ENCODE measurements at places on chromosomes 4 and X.

- no peak for DNase-seq
These were observed 11.8 kb downstream of the HTN1 start for GRCh38 chr4:70062000-70062399.

DNA sequence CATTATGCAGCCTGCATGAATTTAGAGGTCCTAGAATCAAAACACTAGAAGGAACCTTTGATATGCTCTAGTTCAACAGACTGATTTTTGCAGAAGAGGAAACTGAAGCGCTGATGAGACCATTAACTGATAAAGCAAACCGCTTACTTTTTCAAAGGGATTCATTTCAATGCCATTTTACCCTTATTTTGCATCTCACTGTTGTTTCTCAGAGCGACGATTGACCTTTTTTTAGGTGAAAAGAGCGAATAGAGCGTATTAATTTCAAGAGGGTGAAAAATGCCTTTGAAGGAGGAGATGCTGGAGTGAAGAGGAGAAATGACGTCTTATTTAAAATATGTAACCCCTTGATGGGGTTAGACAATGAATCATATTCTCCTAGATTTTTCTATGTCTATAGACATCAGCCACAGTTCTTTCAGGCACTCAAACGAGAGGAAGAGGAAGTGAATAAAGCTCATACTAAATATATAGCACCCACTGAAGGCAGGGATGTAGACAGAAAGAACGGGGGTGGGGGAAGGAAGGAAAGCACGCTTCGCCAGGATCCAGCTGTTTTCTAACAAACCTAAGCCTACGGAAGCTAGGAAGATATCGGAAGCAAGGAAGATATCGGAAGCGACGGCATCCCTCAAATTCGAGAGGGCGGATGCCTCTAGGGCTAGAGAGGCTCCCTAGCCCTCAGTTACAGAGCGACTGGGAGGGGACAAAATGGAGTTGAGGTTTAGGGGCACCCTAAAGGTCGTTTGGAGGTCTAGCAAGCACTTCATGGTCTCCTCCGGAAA is 848 bp downstream of the ACSL4 start:
- DNase-seq = peak; percentile 48

GRCh38 chr4:127756906-127757305 is 25.2 kb upstream of the HSPA4L start:
- no peak for DNase-seq

GRCh38 chr4:147749811-147750321 is 18.0 kb downstream of the ARHGAP10 start:
- DNase-seq = no peak

GRCh38 chrX:15146515-15146914 is 123.4 kb downstream of the ASB9 start:
- no peak for DNase-seq

DNA sequence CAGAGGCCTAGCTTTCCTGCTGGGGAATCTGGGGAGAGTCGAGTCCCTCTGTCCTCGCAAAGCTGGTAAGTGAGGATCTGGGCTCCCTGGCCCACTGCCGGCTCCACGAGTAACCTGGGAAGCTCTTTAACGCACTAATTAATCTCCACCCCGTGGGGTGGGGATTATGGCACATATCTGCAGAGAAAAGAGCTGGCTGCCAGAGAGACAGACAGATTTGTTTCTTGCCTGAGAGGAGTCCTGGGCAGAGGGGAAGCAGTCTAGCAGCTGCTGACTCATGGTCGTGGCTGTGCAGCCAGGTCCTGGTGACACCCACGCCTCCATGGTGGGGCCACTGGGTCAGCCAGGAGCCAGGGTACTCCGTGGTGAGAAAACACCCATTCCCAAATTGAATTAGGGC is 14.0 kb downstream of the SORCS2 start:
- DNase-seq = no peak

GRCh38 chr4:100428051-100428450 is 89.8 kb downstream of the EMCN start:
- peak; percentile 53 for DNase-seq

GRCh38 chr4:2574863-2575262 is 38.4 kb downstream of the FAM193A start:
- DNase-seq = peak; percentile 64

- no peak for DNase-seq
These were observed 1542.1 kb downstream of the STIM2 start for GRCh38 chr4:28402751-28403150.

GRCh38 chr4:76388160-76388908 is 32.6 kb downstream of the CCDC158 start:
- DNase-seq = no peak

DNA sequence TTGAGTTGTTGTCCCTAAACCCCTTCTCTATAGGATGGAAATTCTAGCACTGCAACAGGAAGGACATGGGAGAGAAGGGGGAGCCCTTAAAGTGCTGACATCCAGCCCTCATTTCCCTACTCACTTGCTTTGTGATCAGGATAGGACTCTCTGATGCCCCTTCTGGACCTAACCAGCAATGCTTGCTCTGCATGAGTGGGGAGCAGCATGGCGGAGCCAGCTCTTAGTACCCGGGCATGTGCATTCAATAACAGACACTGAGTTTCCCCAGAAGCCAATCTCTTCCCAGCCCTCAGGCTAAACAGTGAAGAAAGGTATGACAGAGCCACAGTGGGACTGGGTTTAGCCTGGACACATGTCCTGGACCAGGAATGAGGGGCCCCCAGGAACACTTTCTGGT is 14.0 kb downstream of the SOD3 start:
- no peak for DNase-seq

DNA sequence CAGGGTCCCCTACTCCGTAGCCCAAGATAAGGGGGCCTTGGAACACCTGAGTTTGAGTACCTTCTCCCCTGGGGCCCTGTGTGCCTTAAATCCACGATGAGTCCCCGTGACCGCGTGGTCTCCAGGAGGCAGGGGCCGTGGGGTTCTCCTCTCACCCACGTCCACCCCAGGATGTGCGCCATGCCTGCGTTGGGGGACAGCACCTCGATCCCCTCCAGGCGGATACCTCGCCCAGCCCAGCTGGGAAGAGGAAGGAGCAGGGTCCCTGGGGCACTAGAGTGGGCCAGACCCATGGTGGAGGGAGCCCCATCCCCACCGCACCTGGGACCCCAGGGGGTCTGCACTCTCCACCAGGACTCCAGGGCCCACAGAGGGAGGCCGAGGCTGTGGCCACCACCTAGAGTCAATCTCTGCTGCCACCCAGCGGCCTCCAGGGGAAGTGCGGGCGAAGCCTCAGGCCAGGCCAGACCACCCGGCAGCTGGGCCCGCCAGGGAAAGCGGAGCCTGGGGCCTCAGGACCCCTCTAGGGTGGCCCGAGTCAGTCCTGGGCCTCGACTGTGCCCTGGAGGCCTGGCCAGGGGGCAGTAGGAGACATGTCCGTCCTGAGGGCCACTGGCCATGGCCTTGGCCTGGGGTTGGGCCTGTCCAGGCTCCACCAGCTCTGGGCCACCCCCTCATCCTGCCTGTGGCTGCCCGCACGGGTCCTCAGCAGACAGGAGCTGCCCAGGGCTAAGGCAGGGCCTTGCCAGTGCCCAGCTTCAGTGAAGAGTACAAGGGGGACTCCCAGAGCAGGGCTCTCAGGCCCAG is 55.0 kb downstream of the FAM53A start:
- peak; percentile 24 for DNase-seq

GRCh38 chr4:145540235-145540634 is 58.6 kb downstream of the SMAD1 start:
- DNase-seq = no peak

- no peak for DNase-seq
These were observed 101.4 kb downstream of the AFAP1 start for GRCh38 chr4:7838136-7838782.

DNA sequence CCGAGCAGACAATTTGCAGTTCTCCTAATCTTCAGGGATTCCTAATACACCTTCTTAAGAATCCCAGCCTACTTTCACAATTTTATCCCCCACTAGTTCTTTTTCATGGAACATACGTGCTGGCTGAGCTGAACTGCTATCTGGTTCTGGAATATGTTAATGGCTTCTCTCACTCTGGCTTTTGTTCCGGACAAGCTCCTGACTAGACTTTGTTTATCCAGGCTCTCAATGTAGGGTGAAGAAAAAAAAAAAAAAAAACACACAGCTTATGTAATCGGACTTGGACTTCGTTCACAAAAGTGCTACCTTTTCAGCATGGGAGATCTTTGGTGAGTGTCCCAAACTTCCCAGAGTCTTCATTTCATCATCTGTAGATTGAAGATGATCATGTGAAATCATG is 555.4 kb upstream of the CPEB2 start:
- no peak for DNase-seq

- DNase-seq = no peak
These were observed 109.0 kb upstream of the ATOH1 start for GRCh38 chr4:93719552-93719951.

DNA sequence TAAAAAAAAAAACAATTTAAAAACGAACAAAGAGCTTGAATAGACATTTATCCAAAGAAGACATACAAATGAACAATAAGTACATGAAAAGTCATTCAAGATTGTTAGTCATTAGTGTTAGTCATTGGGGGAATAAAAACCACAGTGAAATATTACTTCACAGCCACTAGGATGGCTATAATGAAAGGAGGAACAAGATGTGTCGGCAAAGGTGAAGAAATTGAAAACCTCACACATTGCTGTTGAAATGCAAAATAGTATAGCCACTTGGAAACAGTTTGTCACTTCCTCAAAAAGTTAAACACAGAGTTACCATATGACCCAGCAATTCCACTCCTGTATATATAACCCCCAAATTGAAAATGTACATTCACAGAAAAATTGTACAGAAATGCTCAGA is 45.2 kb upstream of the SLC39A8 start:
- peak; percentile 90 for DNase-seq

DNA sequence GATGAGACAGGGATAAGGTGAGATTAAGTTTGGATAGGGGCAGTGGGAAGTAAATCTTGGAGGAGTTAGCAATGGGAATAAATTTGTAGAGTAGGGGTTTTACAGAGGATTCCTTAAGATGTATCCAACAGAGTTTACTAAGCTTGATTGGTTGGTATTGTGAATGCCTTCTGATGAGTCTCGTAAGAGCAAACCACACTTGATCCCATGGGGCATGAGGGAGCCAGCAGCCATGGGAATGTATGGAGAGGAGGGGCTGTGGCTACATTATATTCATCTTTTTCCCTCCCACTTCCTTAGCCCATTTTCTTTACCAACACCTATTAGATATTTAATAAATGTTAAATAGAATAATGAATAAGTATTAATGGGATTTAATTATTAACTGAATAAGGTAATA is 126.6 kb upstream of the NDST3 start:
- DNase-seq = no peak

GRCh38 chrX:150504397-150505182 is 63.8 kb upstream of the MTM1 start:
- no peak for DNase-seq

DNA sequence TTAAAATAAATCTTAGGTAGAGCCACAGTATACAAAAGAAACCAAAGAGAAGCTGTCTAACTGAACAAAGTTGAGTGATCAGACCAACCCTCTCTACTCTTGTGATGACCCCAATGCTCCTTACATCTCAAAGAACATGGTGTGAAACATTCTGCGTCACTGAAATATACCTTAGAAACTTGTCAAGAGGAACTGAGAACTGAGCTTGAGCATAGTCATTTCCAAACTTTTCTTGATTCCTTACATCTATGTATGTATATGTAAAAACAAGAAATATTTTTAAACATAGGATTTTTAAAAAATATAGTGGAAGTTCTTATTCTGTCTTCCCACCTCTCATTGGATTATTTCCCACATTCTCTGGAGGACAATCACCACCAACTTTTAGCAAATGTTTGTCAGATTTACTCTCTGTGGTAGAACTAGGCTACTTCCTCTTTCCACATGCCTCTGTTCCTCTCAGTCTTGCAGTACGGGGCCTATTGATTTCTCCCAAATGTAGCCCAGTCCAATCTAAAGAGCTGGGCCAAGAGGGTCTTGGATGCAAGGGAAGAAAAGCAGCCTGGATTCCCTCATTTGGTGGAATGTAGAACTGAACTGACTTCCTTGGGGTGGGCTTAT is 98.2 kb upstream of the HHIP start:
- DNase-seq = peak; percentile 62

DNA sequence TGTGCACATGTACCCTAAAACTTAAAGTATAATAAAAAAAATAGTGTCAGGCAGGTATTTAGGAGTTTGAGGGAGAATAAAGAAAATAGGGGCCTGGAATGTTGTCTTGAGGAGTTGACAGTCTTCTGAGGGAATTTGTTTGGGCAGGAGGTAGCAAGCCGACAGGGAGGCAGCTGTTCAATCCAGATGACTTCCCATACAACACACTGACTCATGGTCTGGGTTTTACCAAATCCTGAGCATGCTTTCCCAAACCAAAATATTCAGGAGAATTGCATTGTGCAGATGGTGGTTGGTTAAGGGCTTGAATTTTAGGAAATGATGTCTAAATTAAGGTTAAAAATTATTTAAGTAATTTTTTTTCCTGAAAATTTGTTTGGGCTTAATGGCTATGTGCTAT is 430.0 kb downstream of the INPP4B start:
- no peak for DNase-seq

DNA sequence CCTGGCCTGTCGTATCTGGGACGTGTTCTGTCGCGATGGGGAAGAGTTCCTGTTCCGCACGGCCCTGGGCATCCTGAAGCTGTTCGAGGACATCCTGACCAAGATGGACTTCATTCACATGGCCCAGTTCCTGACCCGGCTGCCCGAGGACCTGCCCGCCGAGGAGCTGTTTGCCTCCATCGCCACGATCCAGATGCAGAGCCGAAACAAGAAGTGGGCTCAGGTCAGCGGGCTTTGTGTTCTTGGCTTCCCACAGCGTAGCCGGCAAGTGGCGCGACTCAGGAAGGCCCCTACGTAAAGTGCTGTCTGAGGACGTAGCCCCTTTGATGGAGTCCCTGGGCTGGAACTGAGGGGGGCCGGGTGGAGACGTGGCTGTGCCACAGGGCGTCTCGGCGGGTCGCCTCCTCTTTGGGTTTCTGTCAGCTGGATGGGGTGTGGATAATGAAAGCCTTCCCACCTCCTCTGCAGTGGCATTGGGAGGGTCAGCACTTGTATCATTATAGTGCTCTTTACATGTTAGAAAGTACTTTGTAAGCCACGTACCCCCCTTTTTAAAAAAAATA is 18.1 kb upstream of the TADA2B start:
- DNase-seq = no peak

DNA sequence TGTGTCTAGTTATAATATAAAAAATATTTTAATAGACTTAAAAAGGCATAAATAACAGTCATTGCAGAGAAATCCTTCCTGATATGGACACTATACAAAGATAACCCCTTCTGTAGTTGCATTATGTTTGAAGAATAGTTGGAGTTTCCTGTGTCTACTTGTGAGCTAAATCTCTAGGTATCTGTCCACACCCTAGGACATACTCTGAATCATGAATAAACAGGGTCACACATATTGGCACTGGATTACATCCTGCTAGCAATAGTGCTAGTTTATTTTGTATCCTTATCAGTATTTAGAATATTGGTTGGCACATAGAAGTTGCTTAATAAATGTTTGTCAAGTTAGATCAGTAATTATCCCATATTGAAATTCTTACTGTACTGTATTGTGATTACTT is 173.9 kb downstream of the GRXCR1 start:
- no peak for DNase-seq

GRCh38 chrX:28058901-28059300 is 77.7 kb upstream of the DCAF8L1 start:
- no peak for DNase-seq

Data from Kasumi-1 (cell line).